Activated CD8-positive, alpha-beta memory T cell treated with anti-CD3 and anti-CD28 coated beads for 1 hour (primary cell): ENCODE measurements at places on chromosomes 7 and 10.

GRCh38 chr10:98167191-98167590, 32.7 kb downstream of the R3HCC1L start:
- DNase-seq: no peak

DNA sequence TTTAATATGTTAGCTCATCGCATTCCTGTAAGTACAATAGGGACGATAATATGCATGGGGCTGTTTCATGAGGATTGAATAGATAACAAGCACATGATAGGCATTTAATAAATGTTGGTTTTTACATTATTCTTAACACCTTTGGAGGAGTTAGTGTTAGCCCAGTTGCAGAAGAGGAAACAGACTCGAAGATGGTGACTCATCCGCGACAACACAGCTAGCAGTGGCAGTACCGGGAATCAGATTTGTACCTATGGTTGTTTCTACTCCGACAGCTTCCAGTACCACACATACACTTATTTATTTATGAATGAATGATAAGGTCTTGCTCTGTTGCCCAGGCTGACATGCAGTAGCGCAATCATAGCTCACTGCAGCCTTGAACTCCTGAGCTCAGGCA, 2.9 kb downstream of the LRMDA start:
- no peak for DNase-seq

GRCh38 chr7:105224884-105225651, 163.7 kb downstream of the SRPK2 start:
- no peak for DNase-seq

DNA sequence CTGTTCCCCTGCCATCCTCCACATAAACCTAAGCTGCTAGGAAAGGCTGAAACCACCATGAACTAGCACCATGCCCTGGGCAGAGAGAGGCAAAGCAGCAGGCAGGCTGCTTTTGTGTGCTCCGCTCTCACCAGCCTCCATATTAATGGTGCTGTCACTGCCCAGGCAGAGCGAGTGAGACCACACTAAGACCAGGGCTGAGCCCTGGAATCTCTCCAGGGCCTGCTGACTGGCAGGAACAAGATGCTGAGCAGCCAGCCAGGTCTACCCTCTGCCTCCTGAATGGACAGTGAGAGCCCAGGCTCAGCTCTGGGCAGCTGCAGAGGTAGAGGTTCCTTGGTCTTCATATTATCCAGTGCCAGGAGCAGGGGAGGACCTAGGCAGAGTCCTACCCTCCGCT, 1.6 kb upstream of the CRHR2 start:
- no peak for DNase-seq

- DNase-seq: no peak
Observed at GRCh38 chr7:133299676-133300075, 46.8 kb downstream of the EXOC4 start.

DNA sequence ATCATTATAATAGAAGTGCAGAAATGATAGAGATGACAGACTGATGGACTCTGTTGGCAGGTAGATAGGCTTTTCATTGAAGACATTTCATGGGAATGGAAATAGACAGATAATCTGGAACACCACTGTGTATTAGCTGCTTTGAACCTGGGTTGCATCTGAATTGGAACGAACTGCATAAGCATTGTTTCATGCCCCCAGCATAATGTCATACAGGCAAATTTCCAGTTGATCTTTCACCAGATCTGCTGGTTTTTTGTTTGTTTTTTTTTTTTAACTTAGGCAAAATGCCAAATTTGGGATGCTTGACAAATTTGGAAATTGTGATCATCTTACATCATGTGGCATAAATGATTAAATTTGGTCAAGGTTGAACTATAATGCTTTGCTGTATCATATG, 172.1 kb upstream of the AOAH start:
- no peak for DNase-seq

- DNase-seq: no peak
Observed at GRCh38 chr10:129280908-129281586, 186.0 kb upstream of the MGMT start.

DNA sequence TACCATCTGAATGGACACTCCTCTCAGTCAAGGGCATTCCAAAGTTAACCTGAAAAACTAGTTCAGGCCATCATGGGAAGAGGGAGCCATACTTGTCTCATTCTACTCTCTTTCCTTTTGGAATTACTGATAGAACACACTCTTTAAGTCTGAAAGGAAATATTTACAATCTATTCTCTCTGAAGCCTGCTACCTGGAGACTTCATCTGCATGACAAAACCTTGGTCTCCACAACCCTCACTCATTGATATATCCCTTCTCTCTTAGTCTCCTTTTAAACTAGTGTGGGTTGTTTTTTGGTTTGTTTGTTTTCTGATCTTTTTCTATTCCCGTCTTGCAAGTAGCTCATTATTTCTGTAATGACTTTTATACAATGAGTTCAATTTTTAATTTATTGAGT, 169.5 kb downstream of the C1GALT1 start:
- no peak for DNase-seq

DNA sequence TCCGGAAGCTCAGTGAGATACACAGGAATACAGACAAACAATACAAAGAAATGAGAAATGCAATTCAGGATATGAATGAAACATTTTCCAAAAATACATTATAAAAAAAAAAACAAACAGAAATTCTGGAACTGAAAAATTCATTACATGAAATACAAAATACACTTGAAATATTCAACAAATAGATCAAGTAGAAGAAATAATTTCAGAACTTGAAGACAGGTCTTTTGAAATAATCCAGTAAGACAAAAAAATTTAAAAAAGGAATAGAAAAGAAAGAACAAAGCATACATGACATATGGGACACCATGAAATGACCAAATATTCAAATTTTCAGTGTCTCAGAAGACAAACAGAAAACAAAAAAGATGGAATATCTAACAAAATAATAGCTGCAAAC, 102.5 kb downstream of the ALOX5 start:
- DNase-seq: no peak

DNA sequence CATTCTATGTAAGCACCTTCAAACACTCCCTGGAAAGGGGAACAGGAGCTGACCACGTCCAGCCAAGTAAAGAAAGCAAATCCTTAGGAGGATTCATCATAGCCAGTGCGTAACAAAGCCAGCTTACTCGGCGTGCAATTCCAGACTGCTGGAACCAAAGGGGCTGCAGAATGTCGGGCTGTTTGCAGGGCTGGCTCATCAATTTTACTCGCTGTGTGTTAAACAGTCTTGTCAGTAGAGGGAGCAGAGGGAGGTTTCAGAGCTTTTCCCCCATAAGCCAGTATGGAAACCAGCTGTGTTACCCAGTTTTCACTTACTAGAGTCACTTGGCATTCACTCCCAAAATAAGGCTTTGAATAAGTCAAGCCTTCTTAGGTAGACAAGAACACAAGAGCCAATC, 127.1 kb downstream of the KMT2E start:
- DNase-seq: no peak

DNA sequence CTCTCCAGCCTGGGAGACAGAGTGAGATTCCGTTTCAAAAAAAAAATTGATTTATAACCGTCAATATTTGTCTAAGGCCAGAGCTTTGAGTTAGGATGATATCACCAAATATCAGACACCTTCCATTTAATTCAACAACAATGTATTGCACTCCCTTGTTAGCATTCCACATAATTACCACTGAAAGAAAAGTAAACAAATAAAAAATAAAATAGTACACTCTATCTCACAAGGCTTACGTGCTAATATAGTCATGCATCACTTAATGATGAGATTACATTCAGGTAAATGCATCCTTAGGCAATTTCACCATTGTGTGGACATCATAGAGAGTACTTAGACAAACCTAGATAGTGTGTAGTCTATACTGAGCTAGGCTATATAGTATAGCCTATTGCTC, 127.6 kb upstream of the RHOBTB1 start:
- DNase-seq: no peak

DNA sequence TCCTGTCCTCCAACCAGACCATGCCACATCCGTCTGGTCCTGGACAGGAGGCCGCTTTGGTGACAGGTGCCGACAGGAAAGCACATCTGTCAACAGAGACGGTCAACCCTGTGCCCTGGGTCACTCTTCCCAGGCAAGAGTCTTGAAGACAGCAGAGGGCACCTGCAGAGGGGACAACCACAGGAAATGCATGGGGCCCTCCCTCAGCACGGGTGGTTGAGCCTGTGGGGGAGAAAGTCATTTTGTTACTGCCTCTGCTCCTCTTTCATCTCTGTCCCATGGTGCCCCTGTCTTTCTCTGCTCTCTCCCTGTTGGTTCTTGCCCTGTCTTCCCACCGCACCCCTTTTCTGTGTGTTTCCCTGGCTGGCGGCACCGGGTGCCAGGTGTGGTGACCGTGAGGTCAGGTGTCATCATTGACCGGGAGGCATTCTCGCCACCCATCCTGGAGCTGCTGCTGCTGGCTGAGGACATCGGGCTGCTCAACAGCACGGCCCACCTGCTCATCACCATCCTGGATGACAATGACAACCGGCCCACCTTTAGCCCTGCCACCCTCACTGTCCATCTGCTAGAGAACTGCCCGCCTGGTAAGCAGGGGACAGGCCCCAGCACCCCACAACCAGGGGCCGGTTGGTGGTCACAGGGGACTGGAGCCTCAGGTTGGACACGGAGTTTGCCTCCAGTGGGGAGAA, 17.6 kb upstream of the VSIR start:
- no peak for DNase-seq

- no peak for DNase-seq
Observed at GRCh38 chr10:96390460-96390864, 31.7 kb upstream of the OPALIN start.

DNA sequence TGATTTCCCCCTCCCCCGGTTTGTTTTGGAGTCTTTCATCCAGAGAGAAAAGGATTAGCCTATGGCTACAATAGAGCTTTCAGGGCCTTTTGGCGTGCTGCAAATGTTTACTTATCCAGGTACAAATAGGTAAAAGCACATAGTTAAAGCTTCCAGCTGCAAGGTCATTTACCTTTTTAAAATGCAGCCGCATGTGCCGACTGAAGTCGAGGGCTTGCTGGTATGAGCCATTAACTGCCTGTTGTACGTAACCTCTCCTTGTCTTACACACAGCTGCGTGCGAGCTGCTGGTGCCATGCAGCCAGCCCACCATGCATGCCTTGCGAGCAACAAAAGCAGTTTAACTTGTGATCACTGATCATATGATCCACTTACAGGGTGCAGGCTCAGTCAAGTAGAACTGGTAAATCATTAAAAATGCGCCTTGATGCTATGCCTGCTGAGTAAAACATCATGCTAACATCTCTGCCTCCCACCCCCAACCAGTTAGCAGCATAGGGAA, 866.4 kb downstream of the LRMDA start:
- DNase-seq: no peak

DNA sequence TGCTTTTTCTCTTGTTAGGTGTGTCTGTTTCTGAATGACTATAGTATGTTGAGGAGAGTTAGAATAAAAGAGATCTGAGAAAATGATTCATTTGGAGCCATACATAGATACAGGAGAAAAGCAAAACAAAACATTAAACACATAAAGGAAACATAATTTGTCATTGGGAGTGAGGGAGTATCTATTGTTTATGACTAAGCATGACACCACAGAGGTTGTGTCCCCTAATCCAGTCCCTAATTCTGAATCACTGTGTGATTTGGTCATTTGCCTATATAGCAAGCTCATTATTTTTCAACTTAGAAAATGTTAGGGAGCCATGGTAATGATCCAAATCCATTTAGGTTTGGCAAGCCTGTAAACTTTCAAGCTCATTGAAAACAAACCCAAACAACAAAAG, 132.3 kb upstream of the BMPER start:
- no peak for DNase-seq

DNA sequence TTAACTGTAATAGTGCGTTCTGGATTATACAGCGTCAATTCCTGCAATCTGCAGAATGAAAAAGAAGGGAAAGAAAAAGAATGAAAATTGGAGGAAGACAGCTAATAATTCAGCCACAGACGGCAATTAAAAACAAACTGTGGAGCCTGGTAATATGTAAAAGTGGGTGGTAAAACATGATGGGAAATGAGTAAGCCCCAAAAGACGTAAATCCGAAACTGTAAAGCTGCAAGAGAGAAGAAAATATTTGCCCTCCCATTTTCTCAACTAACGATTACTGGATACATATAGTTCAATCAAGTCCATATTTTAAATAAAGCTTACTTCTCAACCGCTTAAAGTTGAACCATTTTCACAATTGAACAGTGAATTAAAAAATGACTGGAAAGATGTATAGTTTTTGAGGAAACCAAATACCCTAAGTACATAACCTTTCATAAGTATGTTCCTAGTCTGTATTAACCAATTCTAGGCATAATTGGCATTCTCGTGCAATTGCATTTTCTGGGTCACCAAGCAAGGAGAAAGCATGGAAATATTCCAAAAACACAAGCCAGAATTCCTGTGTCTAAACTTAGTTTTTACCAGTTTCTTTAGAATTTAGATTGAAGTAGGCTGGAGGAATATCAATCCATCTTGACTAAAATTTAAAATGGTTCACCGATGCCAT, 44.8 kb downstream of the MALSU1 start:
- no peak for DNase-seq

DNA sequence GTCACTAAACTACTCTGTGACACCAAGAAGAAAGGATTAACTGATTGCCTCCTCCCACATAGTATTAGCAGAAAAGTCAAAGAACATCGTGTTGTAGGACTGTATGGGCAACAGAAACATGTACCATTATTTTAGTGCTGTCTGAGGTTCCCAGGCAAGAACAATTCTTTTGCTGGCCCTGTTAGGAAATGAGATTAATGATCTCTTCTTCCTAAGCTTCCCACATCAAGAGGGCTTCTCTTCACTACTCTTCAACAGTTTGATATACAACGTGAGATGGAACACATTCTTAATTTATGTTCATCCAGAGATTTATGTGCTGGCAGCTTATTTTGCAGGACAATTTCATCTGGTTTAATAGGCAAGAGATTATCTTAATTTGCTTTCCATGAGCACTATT, 219.6 kb downstream of the DOCK4 start:
- DNase-seq: no peak

DNA sequence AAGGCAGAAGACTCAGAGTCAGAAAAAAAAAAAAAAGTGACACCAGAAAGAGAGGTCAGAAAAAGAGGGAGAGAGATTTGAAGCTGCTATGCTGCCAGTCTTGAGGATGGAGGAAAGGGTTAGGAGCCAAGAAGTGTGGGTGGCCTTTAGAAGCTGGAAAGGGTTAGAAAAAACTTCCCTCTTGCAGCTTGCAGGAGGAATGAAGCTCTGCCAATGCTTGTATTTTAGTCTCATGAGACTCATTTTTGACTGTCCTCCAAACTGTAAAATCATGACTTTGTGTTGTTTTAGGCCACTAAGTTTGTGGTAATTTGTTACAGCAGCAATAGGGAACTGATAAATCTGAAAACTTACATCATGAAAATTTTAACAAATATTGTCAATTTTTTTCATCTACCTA, 127.7 kb upstream of the NOBOX start:
- DNase-seq: no peak

DNA sequence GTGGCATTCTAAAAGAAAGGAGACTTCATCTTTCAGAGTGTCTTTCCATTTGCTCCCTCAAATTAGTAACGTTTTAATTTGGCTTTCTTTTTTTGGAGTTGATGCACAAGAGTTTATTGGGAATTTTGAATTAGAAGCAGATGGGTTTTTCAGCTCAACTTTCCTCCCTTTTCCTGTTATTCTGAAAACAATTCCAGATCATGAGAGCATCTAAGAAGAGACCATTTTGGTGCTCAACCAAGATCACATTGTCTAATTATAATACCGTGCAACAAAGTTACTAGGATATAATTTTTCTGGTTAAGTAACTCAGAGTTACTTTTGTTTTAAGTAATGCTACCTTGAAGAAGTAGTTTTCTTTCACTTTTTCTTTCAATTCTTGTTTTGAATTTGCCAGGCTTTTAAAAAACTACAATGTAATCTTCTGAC, 396.6 kb upstream of the KLF6 start:
- no peak for DNase-seq

GRCh38 chr10:94174838-94175237, 181.1 kb downstream of the PLCE1 start:
- DNase-seq: no peak
